ENCODE measurements at places on chromosomes 12 and 14. TPM values are rescaled to one million over a fixed set of nuclear protein-coding genes. Genes with fewer than 3 reads are reported as not detected.

- no peak for DNase-seq
These were observed 40.8 kb upstream of the EPS8 start for GRCh38 chr12:15829949-15830348.

- no peak for DNase-seq
These were observed 63.2 kb downstream of the SPRING1 start for GRCh38 chr12:116674643-116675183.

GRCh38 chr14:81797315-81797714 lies 263.7 kb upstream of the SEL1L start:
- no peak for DNase-seq

- no peak for DNase-seq
These were observed 408.8 kb downstream of the FUT8 start for GRCh38 chr14:65821224-65821753.

Gene MAX
- 119 TPM for total RNA-seq

Gene TMEM132D
- 15.2 TPM for total RNA-seq
